NCI-H1694 treated with DMSO at 0.1 percent for 48 hours (cell line): ENCODE measurements at places on chromosomes 1 and 21.

GRCh38 chr1:26239936-26240335 lies 5.9 kb downstream of the CEP85 start:
- DNase-seq = no peak

GRCh38 chr1:60888126-60888525 lies 194.2 kb upstream of the NFIA start:
- DNase-seq = peak; percentile 93

- peak; percentile 89 for DNase-seq
Observed at GRCh38 chr1:201468844-201469644, at the start of gene PHLDA3. TSS of gene PHLDA3 (minus strand) at chr1:201469188. CDS start at chr1:201468786, 402 bp downstream.

DNA sequence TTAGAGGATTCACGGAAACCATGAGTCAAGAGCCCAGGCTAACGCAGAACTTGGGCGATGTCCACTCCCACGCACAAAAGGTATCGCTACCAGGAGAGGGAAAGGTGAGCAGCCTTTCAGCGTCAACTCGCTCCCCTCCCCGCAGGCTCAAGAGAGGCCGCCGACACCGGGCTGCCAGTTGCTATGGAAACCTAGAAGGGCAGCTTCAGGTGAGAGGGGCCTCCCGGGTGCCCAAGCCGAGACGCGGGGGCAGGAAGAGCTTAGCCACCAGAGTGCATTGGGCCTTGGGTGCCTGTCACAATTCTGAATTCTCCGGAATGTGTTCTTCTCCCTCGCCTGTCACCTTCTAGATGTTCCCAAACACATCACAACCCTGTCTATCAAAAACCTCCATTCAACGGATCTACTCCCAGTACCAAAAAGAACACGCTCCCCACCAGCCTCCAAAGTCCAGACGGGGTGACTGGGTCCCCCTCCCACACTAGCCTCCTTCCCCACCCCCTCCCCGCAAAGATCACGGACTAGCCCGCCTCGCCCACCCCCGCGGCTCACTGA lies 694 bp downstream of the MEAF6 start:
- no peak for DNase-seq

DNA sequence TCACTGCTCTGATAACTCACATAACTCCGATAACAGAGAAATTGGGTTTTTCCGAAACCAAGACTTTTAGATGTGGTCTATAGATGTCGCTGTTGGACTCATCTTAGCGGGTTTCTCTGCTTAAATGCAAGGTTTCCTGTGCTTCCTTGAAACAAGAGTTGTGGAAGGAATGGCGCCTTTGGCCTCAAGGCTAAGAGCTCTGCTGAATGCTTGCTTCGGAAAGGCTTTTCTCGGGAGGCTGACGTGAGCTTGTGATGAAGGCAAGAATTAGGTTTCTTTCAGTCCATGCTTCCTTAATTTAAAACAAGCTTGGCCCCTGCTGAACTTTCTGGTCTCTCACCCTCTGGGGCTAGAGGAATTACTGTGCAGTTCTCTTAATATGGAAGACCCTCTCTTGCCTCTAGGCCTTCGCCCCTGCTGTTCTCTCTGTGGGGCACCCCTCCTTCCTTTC lies 113.5 kb downstream of the MAP3K21 start:
- peak; percentile 89 for DNase-seq

- no peak for DNase-seq
Observed at GRCh38 chr1:53591924-53592323, 132.7 kb downstream of the DMRTB1 start.

- no peak for DNase-seq
Observed at GRCh38 chr1:12506281-12507280, 111.4 kb downstream of the DHRS3 start.

- DNase-seq = no peak
Observed at GRCh38 chr1:224459966-224460365, 25.4 kb upstream of the WDR26 start.

DNA sequence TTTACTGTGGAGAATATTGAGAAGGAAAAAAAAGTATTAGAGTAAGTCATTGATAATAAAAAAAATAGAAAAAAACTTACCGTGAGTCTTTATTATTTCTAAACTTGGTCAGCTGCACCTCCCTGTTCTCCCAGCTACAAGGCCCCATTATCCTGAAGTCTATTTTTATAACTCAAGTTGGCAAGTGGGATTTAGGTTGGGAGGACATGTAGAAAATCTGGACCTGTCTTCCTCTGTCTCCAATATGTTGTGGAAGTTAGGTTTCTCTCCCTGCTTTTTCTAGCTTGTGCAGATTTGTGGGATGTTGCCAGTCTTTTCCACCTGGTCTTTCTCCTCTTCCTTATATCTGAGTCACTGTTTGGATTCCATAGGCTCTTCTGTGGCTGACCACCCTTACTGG lies 361.4 kb downstream of the HLX start:
- no peak for DNase-seq

DNA sequence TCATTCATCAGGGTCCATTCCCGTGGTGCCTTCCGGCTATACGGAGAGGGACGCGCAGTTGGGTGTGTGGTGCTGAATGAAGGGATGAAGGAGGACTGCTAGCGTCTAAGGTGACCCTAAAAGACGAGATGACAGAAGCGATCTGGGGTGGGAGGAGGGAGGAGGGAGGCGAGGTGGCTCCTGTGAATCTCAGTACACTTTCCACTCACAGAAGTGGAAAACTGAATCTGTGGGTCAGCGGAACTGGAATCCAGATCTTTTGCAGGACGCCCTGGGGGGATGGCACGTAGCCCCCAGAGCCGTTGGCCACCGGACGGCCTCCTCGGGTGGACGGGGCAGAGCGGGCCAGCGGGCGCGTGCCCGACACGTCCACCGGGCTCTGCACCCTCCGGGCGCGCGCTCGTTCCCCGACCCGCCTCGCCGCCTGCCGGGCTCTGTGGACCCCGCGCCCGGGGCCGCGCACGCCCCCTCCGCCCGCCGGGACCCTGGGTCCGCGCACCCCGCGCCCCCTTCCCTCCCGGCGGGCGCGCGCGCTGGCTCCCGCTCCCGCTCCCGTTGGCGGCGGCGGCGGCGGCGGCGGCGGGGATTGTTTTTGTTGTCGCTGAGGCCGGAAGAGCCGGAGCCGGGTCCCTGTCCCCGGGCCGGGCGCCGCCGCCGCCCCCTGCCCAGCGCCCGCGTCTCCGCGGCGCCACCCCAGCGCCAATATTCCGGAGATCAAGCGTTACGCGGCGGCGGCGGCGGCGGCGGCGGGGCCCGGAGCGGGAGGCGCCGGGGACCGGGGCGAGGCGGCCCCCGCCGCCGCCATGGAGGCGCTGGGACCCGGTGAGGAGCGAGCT lies at the start of gene AGO4:
AGO4 (plus strand) TSS at position 403 of the 836 bp plus-strand sequence; CDS start at position 804, 401 bp downstream.
- DNase-seq = no peak

DNA sequence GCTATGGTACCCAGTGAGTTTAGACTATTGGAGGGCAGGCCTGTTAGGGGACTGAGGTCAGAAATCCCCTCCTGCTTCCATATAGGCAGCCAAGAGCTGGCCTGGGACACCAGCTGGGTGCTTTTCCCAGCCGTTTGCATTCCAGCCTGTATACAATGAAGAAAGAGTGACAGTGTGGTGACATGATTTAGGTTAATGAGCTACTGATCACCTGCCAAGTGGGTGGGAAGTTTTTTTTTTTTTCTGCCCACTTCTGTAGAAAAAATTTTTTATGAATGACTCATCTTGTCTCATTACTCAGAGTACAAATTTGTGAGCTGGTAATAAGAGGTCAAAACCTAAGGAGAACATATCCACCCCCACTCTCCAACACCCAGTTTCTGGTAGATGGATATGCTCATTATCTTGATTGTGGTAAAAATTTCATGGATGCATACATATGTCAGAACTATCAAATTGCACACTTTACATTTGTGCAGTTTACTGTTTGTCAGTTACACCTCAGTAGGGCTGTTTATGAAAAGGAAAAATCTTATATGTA lies 16.4 kb upstream of the CGN start:
- peak; percentile 91 for DNase-seq

GRCh38 chr1:30684881-30685795 lies 38.2 kb downstream of the MATN1 start:
- DNase-seq = no peak

- DNase-seq = no peak
Observed at GRCh38 chr1:72241397-72241796, 40.9 kb downstream of the NEGR1 start.

DNA sequence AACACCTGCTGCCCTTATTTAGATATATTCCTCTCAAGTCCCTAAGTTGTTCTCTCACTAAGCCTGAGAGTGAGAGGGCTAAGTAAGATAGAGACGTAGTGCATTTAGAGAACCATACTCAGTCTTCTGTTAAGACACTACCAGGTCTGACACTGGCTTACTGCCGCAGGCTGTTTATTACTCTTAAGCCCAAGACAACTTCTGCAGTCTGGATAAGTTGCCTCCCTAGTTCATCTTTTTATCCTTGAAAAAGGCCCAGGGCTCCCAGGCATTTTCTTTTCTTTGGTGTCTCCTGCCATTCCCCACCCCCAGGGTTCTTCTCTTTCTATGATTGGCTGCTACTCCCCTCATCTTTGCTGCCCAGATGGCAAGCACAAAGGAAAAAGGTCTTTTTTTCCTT lies 38.7 kb downstream of the CACHD1 start:
- DNase-seq = no peak

GRCh38 chr1:30371888-30372791 lies 351.2 kb downstream of the MATN1 start:
- DNase-seq = no peak

DNA sequence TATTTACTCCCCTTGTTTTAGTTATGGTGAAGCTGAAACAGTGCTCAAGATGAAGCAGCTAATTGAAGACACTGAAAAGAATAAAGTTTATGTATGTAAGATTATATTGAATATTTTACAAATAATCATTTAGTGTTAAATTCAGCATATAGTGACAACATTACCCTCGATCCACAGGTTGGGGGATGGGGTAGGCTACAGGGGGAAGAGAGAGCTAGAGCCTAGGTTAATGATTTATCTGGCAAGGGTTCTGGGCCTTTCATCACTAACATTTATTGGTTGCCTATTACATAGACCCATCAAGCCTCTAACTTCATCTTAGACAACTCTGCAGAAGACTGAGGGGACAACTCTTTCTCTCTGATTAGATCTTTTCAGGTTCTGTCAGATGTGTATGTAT lies 21.3 kb downstream of the ZCCHC17 start:
- no peak for DNase-seq

DNA sequence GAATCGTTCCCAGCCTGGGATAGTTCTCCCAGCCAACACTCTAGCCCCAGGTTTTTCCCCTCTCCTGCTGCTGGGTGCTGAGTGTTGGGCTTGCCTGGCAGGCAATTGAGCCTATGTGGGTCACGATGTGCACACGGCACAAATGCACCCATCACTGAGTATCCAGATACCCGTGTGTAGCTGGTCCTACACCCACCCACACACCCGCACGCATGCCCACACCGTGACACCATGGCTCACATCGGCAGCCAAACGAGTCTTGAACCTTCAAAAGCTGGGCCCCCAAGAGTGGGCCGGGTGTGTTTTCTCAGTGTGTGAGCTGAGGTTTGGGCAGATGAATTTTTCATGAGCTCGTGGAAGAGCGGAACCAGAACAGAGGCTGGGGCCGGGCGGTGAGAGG lies 188.5 kb downstream of the GRIK3 start:
- DNase-seq = no peak

GRCh38 chr1:196517193-196517592 lies 91.0 kb downstream of the KCNT2 start:
- no peak for DNase-seq

DNA sequence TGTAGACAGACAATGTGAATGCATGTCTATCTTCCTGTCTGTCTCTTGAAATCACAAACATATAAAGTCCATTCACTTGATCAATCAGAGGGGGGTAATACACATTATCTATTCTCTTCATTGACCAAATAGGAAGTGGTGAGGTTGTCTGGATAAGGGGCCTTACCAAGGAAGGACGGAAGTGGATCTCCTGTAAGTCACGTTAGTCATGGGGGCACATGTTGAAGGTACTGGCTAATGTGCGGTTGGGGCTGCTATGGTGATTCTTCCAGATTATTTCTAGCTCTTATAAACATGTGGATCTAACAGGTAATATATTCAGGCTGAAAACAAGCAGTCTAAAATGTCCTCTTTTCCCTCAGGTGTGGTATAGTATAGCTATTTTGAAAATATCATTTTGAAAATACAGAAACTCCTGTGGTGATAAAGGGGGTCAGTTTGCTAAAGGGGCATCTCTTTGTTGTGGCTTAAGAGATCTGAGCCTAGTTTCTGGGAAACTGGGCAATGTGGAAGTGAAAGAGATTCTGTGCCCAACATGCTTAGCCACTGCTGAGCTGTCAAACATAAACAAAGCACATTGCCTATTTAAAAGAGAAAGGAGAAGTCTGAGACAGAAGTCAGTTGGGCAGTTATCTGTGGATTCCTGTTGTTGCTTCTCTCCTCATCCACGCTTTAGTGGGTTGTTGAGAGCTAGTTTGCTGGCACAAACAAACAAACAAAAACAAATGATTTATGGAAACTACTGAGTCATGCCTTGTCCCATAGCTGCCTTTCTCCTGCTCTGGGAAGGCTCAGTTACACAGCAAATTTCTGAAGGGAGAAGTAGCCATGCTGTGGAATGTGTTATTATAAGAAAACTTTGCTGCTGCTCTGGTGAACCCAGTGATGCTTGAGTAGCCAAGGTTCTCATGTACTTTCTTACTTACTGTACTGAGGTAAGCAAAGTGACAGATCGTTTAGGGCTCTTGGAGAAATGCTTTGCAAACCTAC lies 166.9 kb downstream of the HLX start:
- DNase-seq = no peak

DNA sequence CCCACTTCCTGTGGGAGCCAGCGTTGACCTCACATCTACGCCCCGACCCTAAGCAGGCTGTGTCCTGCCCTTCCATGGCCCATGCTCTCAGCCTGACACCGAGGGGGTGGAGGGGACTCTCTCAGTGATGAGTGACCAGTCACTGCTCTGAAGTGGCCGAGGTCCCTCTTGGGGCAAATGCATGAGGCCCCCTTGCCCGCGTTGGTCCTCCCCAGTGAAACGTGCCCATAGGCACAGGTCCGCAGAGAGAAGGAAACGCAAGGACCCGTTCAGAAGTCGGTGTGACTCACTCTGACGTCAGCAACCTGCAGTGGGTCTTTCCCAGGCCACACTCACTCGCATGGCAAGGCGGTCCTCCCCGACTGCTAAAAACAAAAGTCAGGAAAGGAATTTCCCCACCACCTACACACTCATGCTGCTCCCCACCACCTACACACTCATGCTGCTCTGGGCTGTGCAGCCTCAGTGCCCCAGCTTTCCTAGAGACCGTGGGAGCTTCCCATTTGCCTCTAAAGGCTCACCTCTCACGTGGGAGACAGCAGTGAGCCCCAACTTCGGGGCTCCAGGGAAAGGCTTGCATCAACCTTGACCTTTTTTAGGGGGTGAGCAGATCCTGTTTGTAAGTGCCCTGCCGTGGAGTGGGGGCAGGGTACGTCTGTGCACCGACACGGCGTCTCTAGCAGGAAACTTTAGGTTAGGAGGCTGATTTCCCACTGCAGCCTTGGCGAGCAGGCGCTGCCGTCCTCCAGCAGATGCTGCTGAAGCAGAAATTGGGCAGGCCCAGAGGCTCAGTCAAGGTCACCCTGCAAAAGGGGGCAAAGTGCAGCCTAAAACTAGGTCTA lies 11.4 kb downstream of the UBASH3A start:
- DNase-seq = no peak

- DNase-seq = peak; percentile 62
Observed at GRCh38 chr21:17925000-17925610, 105.9 kb upstream of the C21orf91 start.

- DNase-seq = no peak
Observed at GRCh38 chr21:38784458-38785266, 21.1 kb upstream of the ETS2 start.

- no peak for DNase-seq
Observed at GRCh38 chr1:25361901-25362300, 23.8 kb downstream of the TMEM50A start.
